ENCODE measurements at places on chromosomes 4 and X. TPM values are rescaled to one million over a fixed set of nuclear protein-coding genes. Genes with fewer than 3 reads are reported as not detected.
A peak's percentile ranks its signal among the peaks of the same experiment; 100 is the strongest.

DNA sequence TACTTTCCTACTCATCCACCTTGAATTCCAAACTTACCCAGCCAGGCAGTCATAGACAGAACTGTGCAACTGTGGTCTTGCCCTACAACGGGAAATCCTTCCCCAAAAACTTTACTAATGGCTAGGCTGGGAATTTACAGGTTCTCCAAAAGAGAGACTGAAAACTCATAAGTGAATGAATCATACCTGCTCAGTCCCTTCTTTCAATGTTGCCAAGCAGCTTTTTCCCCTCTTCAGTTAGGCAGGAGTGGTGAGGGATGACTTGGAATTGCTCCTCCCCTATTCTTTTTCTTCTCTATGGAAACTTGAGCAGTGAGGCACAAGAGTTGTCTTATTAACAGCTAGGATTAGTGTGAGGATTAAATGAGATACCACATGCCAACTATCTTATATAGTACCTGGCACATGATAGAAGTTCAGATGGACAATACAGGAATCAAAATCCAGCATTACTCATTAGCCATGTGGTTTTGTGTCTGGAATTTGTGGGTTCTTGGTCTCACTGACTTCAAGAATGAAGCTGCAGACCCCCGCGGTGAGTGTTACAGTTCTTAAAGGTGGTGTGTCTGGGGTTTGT is 105.9 kb downstream of the TEX13A start:
- H3K4me1 ChIP-seq: no peaks in the 10 kb centered on the region
- peak; percentile 41 for DNase-seq
- H3K4me3 ChIP-seq: no peak overlapping the region
- no peaks in the 10 kb centered on the region for H3K27me3 ChIP-seq

- no peak for DNase-seq
- H3K36me3 ChIP-seq: no peaks in the 10 kb centered on the region
- no peak overlapping the region for H3K4me3 ChIP-seq
- H3K4me1 ChIP-seq: no peaks in the 10 kb centered on the region
Measured at GRCh38 chrX:78476701-78477100, 149.3 kb upstream of the CYSLTR1 start.

The DDX53 gene
- total RNA-seq: not detected

The SH3D19 gene
- 31.1 TPM for total RNA-seq
